ENCODE measurements at places on chromosomes 5 and 9.

DNA sequence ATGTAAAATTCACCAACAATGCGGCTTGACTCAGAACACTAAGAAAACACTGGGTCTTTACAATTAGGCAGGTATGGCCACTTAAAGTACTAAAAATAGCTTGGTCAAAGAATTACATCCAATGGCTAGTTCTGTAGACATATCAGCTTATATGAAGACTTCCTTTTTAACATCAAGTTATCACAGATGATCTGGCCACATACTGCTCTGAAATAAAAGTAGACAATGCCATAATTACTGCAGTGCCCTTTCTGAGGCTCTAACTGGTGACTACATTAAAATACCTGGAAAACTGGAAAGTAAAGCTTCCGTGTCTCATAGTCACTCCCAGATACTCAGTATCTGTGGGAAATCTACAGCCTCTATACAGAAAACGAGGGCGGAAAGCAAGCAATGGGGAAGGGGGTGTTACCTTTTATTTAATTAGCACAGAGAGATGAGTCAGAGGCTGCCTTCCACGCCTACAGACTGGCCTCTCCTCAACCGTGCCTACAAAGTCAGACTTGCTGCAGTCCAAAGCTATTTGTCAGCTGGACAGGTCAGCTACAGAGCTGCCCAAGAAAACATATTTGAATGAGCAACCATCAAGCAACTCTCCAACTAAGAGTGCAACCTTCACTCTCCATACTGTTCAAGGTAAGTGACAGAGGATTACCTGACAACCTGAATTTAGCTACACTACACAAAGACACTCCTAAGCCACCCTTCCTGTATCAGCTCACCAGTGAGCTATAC, 8.7 kb downstream of the SERINC5 start:
- peak; percentile 61 for DNase-seq

GRCh38 chr5:173733021-173733420, 116.6 kb upstream of the BOD1 start:
- DNase-seq: no peak

DNA sequence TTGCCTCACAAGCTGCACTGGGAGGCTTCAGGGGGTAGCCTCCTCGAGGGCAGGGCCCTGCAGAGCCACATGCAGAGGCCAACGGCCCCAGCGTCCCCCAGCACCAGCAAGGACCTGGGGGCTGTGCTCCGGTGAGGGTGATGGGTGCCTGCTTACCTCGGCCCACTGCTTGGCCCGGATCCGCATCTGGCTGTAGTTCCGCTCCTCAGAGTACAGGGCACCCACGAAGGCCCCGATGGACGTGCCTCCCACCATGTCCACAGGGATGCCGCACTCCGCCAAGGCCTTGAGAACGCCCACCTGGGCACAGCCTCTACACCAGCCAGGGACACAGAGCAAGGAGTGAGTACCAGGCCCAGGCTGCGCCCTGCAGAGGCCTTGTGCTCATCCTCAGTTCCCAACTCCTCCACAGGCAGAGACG, 8.0 kb upstream of the NSMF start:
- DNase-seq: no peak

GRCh38 chr9:136603216-136603615, 57.4 kb upstream of the NOTCH1 start:
- DNase-seq: no peak

- DNase-seq: no peak
These were observed 17.5 kb downstream of the NR2F1 start for GRCh38 chr5:93600409-93601070.
